Fibroblast of lung (primary cell): ENCODE measurements at places on chromosomes 2 and 18. TPM values are rescaled to one million over a fixed set of nuclear protein-coding genes. Genes with fewer than 3 reads are reported as not detected.

DNA sequence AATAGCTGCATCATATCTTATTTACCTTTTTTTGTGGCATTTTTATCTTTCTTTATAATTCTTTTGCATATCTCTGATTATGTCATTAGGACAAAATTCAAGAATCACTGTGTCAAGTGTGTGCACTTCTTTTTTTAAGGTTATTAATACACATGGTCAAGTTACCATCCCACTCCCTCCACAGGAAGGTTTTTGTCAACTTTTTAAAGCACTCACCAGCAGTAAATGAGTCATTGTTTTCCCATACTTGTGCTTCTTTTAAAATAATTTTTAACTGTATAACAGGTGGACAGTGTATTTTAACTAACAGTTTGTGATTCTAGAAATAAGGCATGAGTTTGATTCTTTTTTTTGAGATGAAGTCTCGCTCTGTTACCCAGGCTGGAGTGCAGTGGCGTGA lies 45.7 kb upstream of the FAM171B start:
- DNase-seq: peak; percentile 4

DNA sequence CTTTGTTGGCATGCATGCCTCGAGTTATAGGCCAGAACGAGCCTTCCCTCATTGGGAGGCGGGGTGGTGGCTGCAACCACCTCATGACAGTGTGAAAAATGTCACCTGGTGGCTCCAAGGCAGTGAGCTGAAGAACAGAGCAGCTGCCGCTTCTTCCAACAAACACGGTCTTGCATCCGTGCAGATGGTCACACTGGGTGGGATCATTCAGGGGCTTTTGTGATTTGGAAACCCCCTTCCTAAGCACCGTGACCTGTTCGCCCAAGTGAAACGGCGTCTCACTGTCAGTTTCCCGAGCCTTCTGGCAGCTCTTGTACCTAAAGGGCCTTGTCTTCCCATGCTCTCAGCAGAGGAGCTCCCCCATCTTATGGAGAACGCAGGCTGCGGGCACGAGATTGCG lies 159.7 kb downstream of the NAPG start:
- no peak for DNase-seq

DNA sequence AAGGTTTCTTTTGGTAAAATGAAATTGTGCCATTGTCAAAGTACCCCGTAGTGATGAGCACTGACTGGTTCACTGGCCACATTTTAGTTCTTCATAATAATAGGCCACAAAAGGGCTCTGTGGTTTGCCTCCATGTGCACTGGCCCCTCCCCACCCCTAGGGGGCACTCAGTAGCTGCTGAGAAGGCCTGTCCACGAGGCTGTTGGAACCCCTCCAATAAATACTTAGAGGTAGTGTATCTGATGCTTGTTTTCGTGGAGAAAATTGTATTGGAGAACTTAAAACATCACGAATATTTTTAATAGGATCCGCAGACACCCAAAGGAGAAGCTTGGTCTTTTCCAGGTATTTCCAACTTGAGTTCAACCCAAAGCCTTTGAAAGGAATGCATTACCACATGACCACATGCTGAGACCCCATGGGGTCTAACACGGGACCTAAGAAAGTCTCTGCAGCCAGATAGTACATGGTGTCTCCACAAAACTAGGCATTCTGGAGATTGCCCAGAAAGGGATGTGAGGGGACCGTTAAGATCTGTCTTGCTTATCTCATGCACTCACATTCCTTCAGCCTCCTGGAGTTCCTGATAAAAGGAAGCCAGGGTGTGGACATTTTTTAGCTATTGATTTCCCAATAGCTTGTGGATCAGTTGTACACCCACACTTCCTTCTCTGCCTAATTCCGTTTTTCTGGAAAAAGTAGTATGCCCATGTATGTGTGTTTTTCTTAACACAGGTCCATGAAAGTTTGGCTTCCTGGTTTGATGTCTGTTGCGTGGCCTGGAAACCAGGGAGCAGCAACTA lies 28.5 kb upstream of the NOSTRIN start:
- DNase-seq: peak; percentile 76

LINC00305 gene
- total RNA-seq: not detected in 2 replicates

TANC1 gene
- total RNA-seq: 30.8 and 41.9 TPM in 2 replicates

GRCh38 chr18:63145851-63146555 lies 173.6 kb downstream of the BCL2 start:
- no peak for DNase-seq

MEP1B gene
- total RNA-seq: under 0.01 TPM in 2 replicates

GRCh38 chr2:119934319-119934718 lies 78.6 kb upstream of the EPB41L5 start:
- DNase-seq: no peak

CRYGC gene
- not detected in 2 replicates for total RNA-seq

FHOD3 gene
- 3.1 and 28.2 TPM in 2 replicates for total RNA-seq

DNA sequence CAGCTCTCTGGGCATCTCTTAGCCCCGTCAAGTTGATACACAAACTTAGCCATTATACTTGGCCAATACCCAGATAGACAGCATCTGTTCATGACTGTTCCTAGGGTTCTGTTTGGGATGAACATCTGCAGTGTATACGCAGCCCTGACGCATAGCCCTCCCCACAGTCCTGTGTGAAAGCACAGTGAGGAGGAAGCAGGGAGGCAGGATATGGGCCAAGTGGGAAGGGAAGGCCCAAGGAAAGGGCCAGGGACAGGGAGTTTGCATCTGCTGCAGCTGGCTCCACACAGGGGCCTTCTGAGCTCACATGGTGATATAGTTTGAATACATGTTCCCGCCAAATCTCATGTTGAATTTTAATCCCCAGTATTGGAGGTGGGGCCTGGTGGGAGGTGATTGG lies 80.2 kb downstream of the CMPK2 start:
- DNase-seq: no peak

DNA sequence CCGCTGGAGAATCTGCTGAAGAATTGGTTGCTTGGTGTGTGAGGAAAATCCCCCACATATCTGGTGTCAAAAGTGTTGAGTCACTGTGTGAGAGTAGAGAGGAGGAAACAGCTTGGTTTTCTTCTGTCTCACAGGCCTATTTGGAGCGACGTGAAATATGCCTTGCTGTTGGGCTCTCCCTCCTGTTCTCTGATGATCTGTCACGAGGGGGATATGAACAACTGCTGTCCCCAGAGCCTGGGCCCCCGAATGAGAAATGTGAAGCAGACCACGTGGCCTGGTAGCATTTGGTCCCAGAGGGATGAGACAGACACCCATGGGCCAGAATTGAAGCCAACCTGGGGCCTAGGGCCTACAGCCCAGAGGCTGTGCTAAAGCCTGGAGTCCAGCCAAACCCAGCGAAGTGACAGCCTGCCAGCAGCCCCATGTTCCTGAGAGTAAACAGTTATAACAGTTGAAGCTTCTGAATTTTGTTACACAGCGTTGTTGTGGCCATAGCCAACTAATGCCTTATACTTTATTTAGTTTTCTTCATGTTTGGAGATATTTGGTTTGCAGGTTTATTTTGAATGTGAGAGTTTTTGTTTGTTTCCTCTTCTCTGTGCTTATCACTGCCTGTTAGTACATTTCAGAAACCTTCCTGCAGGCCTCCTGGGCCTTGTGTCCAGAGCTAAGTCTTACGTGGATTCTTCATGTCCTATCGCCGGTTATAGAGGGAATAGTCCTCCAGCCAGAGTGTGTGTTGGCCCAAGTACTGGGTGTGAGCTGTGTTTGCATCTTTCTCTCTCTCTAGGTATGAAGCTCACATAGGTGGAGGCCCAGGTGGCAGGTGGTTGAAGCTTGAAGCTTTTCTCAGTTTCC lies 18.7 kb upstream of the COLEC12 start:
- DNase-seq: peak; percentile 56

GRCh38 chr18:13470516-13471197 lies 252.1 kb downstream of the LDLRAD4 start:
- no peak for DNase-seq

GPC1 gene
- total RNA-seq: 67.8 and 218 TPM in 2 replicates

GRCh38 chr2:167928434-167928833 lies 319.0 kb downstream of the STK39 start:
- no peak for DNase-seq

DNA sequence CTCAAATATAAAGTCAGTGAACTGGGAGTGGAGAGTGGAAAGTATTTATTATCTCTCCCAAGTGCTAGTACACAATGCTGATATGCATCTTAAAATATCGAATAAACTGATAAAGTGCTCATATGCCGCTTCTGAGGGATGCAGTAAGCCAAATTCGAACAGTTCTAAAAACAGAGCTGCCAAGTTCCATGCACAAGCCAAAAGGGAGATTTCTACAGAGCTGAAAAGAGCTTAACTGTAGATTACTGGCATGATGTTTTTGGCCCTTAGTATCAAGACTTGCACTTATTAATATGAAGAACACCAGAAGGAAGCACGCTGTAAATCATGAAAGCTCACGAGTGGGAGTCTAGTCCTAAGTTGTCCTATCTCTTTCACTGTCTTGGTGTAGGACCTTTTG lies 7.9 kb downstream of the TMEFF2 start:
- DNase-seq: no peak

ANKRD62 gene
- not detected in 2 replicates for total RNA-seq

DNA sequence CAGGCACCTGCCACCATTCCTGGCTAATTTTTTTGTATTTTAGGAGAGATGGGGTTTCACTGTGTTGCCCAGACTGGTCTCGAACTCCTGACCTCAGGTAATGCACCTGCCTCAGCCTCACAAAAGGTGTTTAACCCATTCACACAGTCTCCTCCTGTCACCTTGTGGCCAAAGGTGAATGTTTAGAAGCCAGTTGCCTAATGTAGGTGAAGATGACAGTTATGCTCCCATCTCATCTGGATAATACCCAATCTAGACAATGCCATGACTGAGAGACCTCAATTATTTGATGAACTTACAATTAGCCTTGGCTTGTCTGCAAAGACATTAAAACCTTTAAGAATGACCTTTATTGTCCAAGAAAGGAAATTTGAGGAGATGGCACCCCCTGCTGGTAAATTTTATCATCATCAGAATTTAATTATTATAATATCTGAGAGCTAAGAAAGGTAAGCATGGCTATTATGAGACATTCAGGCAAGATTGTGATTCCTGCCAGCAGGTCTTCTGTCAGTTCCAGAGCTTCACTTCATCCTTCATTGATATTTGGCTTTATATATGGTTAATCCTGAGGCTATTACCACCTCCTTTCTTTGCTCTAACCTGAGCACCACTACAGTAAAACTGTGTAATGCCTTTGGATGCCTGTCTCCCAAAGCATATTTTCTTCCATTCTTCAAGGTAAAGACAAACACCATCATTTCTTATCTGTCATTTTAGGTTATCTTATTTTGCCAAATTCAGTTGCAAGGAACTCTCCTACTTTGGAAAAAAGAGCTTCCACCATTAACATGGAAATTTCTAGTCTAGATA lies 117.6 kb downstream of the FAM124B start:
- DNase-seq: peak; percentile 54

- no peak for DNase-seq
Measured at GRCh38 chr2:70356941-70357683, 55.2 kb upstream of the FAM136A start.

DNA sequence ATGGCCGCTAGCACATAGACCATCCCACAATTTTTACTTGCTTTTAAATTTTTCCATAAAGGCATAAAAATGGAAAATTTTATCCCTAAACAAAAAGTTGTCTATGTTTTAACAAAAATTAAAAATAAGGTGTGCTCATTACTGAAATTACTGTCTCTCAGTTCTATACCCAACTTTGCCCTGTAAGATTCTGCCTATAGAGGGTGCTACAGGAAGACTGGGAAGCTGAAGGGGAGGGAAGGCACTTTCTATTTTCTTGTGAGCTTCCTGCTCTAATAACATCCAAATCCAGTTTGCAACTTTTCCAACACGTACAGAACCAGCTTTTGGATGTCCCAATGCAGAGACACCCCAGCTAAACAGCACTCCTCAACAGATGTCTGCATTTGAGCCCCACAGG lies 666.9 kb downstream of the PLCL1 start:
- DNase-seq: no peak

- no peak for DNase-seq
Measured at GRCh38 chr2:85447222-85447585, 28.7 kb downstream of the SH2D6 start.

DNA sequence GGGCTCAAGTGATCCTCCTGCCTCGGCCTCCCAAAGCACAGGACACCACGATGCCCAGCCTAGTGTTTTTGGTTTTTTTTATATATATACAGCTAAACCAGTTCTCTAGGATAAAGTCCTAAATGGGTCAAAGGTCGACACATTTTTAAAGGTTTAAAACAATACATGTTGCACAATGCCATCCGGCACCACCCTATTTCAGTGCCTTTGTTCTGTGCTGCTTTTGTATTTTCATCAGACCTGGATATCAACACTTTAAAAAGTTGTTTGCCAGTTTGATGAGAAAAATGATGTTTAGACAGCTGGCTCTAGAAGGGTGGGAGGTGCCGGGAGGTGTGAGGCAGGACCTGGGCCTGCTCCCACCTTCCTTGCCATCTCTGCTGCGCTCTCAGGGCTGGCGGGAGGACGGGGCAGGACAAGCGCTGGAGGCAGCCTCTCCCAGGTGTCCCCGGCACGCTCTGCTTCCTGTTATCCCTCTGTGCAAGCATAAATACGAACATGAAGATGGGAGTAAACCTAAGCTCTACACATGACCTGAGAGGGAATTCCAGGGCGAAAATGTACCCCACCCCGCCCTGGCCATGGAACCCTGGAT lies 103.7 kb downstream of the HS6ST1 start:
- DNase-seq: no peak

- DNase-seq: no peak
Measured at GRCh38 chr2:27946530-27947060, 56.1 kb downstream of the BABAM2 start.

DNA sequence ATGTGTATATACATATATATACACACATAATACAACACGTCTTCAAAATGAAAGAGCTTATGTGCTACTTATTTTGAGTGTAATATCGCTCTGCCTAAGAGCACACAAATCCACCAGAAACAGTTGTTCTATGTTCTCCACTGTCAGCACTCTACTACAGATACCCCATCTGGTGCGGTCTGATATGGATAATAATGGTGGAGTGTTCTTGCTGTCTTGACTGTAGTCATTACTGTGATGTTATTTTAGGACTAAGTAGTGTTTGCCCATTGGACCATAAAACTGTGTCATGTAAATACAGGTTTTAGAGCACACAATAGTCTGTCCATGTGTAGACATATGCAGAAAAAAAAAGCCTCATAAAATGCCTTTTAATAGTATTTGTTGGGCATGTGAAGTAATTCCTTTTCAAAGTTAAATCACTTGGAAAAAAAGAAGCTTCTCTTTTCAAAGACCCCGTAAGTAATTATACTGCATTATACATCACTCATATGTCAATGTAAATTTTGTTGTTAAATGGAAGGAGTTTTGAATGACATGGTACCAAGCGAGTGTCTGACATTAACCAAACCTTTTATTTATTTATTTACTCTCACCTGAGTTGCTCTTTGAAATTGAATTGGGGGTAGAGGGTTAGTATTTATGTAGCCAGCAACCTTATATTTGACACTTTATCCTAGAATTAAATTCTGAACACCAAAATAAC lies 1249.2 kb upstream of the ZEB2 start:
- no peak for DNase-seq

HNRNPLL gene
- total RNA-seq: 48.3 and 51.4 TPM in 2 replicates

- DNase-seq: no peak
Measured at GRCh38 chr2:81940266-81940955, 1635.9 kb upstream of the LRRTM1 start.

GRCh38 chr18:34639687-34640086 lies 70.4 kb upstream of the DTNA start:
- no peak for DNase-seq

- no peak for DNase-seq
Measured at GRCh38 chr18:46310258-46310657, 206.1 kb downstream of the HAUS1 start.

GRCh38 chr2:7363906-7364305 lies 446.7 kb downstream of the RNF144A start:
- DNase-seq: no peak

C2orf72 gene
- 0.33 TPM in 1 of 2 replicates, not detected in the other for total RNA-seq
